ENCODE measurements at places on chromosomes 13 and 19.
A peak's percentile ranks its signal among the peaks of the same experiment; 100 is the strongest.

- DNase-seq, result no peak
Measured at GRCh38 chr13:22095794-22096193, 424.9 kb downstream of the FGF9 start.

DNA sequence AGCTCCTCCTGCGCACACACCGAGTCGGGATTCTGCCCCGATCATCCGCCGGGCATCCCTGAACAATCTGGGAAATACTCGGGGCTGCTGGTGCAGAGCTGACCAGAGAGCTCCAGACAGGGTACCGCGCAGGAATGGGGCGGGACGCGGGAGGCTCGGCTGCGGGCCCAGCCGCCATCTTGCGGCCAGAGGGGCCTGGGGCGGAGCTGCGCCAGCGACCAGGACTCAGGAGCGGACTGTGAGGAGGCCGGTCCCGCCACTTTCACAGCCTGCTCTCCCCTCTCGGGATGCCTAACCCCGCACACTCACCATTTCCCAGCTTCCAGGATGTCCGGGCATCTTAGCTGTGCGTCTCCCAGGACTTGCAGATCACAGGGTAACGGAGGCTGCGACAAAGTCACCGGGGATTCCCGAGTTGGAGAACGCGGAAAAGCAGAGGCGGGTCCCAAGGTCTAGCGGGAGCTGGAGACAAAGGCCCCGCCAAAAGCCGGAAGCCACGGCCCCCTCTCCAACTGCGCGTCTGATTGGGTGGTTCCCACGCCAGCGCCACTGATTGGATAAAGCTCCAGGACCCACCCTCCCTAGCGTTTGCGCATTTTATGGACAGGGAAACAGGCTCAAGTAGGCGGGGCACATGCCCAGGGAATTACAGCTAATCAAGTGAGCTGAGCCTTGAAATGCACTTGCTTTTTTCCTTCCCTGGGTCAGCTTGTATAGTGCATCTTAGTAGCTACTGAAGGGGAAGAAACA lies 15.8 kb upstream of the ZNF43 start:
- peak; percentile 86 for DNase-seq

- DNase-seq, result no peak
Measured at GRCh38 chr13:53028637-53029203, at the start of gene OLFM4. OLFM4 (plus strand) TSS chr13:53028813; CDS start chr13:53028837, 24 bp downstream.

DNA sequence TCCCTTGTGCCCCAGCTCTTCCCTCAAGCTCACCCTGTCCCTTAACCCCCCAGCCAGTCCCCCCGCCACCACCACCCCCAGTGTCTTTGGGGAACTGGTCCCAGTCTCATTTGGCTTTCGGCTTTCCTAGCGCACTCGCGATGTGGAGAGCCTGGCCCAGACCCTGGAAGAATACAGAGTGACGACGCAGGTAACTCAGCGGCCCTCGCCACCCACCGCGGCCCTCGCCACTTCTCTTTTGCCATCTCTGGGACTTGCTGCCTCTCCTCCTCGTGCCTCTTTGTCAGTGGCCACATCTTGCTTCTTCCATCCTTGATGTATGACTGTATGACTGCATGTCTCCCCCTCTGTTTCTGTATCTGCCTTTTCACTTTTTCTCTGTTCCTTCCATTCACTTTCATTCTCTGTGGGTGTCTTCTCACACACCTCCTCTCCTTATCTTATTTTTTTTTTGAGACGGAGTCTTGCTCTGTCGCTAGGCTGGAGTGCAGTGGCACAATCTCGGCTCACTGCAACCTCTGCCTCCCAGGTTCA lies 15.7 kb downstream of the PTH2 start:
- no peak for DNase-seq

- DNase-seq, result no peak
Measured at GRCh38 chr13:49858178-49858856, 65.8 kb upstream of the KPNA3 start.

DNA sequence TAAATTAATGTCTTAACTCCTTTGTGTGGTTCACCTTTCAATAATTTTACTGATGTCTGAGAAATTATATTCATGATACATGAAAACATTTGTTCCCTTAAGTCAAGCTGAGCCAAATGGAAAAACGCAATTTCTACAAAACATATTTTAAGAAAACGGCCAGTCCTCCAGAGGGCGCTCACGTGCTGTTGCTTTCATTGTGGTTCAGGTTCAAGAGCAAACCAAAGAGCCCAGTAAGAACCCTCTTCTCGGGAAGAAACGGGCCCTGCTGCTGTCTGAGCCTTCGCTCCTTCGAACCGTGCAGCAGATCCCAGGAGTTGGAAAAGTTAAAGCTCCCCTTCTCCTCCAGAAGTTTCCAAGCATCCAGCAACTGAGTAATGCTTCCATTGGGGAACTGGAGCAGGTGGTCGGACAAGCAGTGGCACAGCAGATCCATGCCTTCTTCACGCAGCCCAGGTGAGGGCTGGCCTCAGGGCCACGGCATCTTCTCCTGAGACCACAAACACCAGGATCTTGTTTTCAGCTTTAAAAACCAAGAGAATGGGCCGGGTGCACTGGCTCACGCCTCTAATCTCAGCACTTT lies 4.3 kb downstream of the FAAP24 start:
- peak; percentile 49 for DNase-seq

GRCh38 chr19:49347835-49348234 lies 12.6 kb downstream of the CD37 start:
- DNase-seq, result no peak

DNA sequence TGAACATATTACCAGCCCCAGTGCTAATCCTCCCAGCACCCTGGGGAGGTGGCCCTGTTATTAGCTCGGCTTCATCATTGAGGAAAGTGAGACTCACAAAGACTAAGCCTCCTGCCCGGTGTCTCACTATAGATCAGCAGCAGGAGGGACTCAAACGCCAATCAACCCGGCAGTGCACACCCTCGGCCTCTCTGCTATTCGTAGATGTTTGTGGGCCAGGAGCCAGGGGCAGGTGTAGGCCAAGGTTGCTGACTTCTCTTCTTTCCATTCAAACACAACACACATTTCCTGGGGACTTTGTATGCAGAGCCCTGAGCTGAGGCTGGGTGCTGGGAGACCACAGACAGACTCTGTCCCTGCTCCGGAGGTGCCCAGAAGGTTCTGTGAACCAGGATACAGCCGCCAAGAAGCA lies 9.4 kb upstream of the SBK3 start:
- DNase-seq, result no peak

- DNase-seq, result peak; percentile 25
Measured at GRCh38 chr13:73421310-73421912, 362.6 kb downstream of the KLF5 start.

DNA sequence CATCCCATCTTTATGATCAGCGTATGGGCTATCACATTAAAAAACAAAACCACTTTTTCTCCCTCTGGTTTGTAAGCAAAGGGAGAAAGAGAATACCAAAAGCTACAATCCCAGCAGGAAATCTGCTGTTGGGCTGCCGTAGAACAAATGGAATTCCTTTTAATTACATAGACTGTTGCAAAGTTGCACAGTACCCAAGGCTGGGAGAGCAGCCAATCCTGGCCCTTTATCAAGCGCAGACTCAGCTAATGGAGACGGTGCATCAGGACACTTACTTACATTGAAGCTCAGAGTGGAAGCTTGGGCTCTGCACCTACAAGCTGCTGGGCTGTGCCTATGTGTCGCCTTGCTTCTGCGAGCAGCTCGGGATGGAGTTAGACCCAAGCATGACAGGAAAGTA lies 15.2 kb downstream of the CCNA1 start:
- no peak for DNase-seq

DNA sequence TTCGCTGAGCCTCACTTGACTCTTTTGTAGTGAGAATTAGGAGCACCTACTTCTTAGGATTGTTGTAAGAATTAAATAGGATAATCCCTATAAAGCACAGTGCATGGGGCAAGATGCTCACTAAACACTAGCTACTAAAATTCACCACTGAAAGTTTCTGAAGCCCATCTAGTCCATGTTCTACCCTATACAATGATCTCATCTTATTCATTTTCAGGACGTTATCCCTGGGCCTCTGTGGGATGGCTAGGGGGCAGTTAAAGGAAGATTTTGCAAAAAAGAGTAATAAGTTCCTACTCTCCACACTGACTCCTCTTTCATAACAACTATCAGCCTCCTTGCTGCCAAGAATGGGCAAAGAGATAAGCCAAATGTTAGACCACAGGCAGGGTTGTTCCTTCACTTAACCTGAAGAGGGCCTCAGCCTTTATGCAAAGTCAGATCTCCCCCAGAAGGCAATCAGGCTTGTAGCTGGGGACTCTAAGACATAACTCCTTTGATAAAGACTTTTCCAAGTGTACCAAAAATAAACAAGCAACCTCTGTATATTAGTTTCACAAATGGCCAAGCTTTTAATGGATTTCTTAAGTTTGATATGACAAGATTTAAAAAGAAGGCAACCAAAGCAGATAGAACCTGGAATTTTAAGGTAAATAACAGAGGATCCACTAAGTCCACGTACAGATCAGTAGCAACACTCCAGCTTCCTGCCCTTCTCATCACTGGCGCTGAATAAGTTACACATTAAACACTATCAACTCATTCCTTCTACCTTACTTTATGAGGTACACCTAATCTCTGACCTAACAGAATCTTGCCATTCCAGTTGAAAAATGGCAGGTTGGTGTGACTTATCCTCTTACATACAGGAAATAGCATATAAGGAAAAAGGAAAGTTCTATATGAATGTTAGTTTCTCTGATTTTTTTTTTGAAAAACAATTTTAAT lies 44.4 kb downstream of the ELF1 start:
- DNase-seq, result no peak

GRCh38 chr13:113044391-113045114 lies 61.0 kb upstream of the F7 start:
- no peak for DNase-seq

DNA sequence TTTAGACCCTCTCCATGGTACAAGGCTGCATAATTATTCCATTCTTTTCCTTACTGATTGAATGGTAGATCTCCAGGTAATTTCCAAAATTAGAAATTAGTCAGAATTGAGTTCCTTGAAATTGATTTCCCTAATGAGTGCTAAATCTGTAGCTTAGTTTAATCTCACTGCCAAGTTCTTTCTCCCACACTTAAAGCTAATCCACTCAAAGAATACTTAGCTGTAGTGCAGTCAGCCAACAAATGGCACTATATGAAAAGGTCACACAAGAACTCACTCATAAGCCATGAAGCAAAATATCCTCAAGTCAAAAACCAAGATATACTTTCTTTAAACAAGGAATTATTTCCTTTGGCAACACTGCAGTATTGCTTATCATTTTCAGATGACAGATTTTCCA lies 62.0 kb downstream of the XPO4 start:
- DNase-seq, result no peak

GRCh38 chr19:10784257-10784656 lies 51.8 kb downstream of the TMED1 start:
- DNase-seq, result no peak

- no peak for DNase-seq
Measured at GRCh38 chr19:5572556-5573286, 5.0 kb upstream of the TINCR start.

DNA sequence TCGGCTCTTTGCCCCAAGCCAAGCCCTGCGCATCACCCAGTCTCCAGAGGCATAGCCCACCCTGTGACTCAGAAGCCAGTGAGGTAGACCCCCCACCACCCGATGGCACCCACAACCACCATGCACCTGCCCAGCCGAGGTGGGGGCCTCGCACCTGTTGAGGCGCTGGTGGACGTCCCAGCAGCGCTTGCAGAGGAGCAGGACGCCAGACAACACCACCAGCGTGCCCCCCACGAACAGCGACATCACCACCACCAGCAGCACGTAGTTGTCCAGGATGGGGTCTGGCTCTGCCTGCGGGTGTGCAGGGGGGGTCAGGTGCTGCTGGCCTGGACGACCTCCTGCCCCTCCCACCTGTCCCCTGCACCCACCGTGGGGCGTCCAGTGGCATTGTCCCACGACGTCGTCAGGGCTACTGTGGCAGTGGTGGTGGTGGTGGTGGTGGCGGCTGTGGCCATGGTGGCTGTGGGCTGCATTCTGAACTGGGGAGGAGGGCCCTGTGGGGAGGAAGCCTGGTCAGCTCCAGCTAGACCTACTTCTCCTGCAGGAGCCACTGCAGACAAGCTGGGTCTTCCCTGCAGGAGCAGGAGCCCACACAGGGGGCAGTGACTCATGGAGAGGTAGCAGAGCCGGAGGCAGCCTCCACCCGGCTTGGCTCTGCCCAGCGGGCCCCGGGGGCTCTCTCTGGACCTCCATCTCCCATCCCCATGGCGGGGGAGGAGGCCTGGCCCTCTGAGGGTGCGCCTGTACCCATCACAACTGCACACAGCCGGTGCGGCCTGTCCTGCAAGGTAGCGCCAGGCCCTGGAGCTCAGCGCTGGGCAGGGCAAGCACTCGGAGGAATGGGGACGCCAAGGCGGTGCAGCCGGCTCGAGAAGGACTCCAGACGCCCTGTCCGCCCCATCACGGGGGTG lies 1.9 kb downstream of the CBARP start:
- no peak for DNase-seq

- DNase-seq, result no peak
Measured at GRCh38 chr19:55552620-55553019, 7.3 kb upstream of the SBK3 start.

GRCh38 chr13:106329941-106330340 lies 205.5 kb downstream of the EFNB2 start:
- DNase-seq, result no peak

- DNase-seq, result no peak
Measured at GRCh38 chr13:51066091-51066831, 44.8 kb downstream of the C13orf42 start.

DNA sequence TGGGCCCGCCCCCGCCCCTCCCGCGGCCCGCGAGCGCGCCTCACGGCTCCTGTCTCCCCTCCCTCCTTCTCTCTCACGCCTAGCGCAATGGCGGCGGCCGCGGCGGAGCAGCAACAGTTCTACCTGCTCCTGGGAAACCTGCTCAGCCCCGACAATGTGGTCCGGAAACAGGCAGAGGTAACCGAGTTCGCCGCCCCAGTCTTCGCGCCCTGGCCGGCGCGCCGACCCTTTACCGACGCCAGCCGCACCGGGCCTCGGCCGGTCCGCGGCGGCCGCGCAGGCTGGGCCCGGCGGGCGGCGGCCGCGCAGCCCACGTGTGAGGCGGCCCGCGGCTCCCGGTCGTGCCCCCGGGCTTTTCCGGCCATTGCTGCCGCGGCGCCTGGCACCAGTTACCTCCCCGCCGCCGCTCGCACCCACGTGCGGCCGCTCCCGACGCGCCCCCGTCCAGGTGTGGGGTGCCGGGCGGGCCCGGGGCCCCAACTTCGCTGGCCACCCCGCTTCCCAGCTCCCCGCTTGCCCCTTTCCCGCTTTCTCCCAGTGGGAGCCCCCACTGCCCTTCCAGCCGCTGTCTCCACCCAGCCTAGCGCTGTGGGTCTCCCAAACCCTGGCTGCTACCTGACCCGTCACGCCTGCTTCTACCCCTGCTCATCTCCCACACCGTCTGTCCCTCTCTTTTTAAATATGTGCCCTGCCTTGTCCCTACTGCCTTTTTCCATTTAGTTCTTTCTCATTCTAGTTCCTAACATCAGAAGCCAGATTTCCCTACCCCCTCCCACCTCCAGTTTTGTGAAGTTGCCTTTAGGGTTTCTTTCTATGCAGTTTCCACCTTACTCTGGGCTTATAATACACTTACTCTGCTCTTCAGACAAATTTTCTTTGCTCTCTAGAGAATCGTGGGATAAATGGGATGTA lies 23.4 kb downstream of the IPO5 start:
- peak; percentile 38 for DNase-seq

DNA sequence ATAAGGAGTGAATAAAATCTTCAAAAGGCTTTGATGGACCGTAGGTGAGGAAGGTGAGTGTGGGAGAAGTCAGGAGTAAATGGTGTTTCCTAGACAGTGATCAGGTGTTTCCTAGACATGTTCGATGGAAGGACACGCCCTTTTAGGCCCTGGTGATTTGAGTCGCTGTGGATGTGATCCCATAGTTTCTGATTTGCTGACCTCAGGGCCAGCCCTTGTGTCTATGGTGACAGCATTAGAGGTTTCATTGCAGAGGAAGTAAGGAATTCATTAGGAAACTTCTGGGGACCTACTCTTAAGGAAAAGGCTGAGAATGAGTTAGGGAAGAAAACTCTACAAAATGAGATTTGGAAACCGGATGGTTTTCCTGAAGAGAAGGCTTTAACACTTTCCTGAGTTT lies 31.5 kb upstream of the RNF113B start:
- DNase-seq, result no peak

Measured in activated T-cell treated with anti-CD3 and anti-CD28 coated beads for 48 hours (primary cell).